ENCODE measurements at places on chromosomes 12 and 14.

DNA sequence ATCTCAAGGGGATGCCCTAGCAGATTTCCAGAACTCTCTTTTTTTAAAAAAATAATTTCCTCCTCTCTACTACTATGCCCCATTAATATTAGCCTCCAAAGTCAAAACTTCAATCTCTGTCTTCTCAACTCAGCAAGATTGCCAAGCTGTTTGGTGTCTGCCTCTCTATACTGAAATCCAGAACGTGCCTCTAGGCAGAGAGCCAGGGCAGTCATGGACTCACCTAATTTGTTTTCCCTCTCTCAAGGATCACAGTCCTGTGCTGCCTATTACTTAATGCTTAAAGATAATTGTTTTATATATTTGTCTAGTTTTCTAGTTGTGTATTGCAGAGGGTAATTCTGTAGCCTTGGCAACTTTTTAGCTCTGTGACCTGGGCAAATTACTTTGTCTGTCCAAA, 74.7 kb downstream of the E2F7 start:
- peak; percentile 52 for DNase-seq

DNA sequence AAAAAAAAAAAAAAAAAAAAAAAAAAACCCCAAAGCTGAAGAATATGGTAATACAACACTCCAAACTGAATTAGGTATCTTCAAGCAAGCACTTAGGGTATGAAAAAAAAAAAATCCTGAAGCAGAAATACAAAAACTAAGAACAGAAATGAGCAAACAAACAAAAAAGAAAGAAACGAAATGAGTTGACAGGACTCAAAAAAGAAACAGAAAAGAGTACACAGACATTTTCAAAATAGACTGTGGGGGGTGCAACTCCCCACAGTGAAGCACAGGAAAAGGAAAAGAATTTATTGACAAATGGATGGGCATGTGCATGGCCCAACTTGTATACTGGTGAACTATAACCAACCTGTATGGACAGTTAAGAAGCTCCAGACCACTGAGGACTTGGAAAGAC, 24.6 kb downstream of the RPS6KA5 start:
- DNase-seq, result no peak

GRCh38 chr12:56143217-56143616, 9.2 kb upstream of the MYL6B start:
- DNase-seq, result no peak

- no peak for DNase-seq
These were observed 31.4 kb upstream of the RAP1B start for GRCh38 chr12:68579254-68579653.

DNA sequence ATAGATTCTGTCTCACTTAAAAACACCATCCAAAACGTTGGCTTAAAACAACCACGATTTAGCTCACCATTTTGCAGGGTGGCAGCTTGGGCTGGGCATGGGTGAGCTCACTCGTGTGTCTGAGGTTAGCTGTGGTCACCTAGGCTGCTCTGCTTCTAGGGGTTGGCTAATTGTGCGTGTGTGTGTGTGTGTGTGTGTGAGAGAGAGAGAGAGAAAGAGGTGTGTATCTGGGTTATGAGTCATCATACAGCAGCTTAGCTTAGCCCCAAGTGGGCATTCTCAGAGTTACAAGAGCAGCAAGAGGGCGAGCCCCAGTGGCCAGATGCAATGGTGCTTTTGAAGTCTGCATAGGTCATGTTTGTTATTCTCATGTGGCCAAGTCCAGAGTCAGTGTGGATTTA, 6.0 kb downstream of the FBXW8 start:
- DNase-seq, result no peak

- DNase-seq, result no peak
These were observed 1108.6 kb downstream of the LRFN5 start for GRCh38 chr14:42715316-42715715.

GRCh38 chr14:102256716-102257115, 48.2 kb downstream of the MOK start:
- DNase-seq, result no peak

Data from NCI-H446 treated with DMSO at 0.1 percent for 48 hours (cell line).